ENCODE measurements at places on chromosomes 2 and 18.

GRCh38 chr2:3409627-3410170 lies 30.2 kb downstream of the TRAPPC12 start:
- no peak for DNase-seq

GRCh38 chr18:58186258-58186948 lies 142.4 kb downstream of the NEDD4L start:
- no peak for DNase-seq

- DNase-seq = no peak
Measured at GRCh38 chr2:98915751-98916358, 20.2 kb downstream of the CRACDL start.

GRCh38 chr2:67446491-67446911 lies 49.4 kb downstream of the ETAA1 start:
- DNase-seq = no peak

DNA sequence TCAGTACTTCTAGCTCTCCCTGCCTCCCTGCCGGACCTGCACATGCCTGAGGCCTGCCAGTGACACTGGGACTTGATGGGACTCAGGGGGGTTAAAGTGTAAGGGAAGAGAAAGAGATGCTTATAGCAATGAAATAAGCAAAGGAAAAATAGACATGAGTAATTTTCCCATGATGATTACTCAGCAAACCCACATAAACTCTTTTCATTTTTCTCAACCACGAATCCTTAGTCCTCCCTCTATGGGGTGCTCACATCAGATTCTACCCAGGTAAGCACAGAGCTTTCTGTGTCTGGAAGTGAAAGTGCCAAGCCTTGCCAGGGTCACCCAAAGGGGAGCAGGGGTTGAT lies 44.8 kb upstream of the ANKRD62 start:
- no peak for DNase-seq

DNA sequence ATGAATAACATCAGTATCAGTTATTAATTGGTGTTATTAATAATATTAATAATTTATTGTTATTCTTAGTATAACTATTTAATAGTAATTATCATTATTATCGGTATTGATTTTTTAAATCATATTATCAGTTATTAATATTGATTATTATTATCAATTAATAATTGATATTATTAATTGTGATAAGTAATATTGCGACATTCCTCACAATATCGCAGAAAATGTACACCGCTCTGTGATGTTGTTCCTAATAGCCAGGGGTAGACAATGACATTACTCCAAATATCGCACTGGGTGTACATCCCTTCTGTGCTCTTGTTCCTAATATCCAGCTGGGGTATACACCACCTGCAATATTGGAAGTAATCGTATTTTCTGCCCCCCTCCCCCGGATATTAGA lies 23.3 kb upstream of the NAGK start:
- DNase-seq = no peak

DNA sequence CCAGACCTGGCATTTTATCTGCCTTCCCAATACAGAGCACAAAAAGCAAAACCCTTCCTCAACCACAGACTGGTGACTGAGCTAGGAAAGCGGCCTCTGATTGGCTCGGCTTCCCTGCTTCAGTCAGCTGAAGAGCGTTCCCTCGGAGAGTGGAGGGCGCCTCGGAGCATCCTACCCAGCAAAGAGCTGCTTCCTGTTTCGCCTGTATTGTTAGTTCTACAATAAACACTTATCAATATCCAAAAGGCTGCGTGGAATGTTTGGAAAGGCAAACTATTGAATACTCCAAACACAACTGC lies 125.0 kb downstream of the CACNB4 start:
- no peak for DNase-seq

DNA sequence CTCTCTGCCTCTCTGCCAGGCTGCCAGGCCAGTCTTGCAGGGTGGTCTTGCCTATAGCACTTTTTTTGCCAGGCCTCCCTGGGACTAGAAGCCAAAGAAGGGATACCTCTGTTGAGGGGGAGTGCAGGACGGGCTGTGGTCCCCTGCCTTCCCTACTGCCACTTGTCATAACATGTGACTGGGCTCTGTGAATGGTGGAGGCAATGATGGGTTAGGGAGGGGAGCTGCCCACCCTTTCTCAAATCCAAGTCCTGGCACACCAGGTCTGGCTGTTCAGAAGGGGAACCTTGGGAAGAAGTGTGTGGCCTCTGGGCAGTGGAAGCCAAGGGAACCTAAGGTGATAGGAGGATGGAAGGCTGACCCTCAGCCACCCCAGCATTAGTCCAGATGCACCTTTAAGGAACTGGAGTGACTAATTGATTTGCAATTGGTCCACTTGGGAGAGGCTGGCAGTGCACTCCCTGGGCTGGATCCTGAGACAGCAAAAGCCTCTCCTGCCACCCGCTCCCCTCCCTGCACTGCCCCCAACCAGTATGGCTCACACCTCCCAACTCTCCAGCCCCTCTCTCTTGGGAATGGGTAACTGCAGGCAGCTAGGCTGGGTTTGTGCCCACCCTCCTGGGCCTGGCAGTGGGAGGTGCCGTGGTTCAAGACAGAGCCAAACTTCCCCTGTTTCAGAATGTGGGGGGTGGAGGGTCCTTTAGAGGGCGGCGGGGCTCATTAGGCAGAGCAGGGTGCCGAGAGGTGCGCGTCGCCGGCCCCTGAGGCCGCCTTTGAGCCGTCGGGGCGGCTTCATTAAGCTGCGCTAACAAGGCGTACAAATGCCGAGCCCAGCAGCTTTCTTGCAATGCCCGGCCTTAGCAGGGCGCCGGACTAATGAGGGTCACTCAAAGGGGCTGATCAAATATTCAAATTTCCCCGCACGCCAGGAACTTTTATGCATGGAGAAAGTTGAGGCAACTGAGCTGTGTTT lies 4.5 kb upstream of the SIX3 start:
- no peak for DNase-seq

DNA sequence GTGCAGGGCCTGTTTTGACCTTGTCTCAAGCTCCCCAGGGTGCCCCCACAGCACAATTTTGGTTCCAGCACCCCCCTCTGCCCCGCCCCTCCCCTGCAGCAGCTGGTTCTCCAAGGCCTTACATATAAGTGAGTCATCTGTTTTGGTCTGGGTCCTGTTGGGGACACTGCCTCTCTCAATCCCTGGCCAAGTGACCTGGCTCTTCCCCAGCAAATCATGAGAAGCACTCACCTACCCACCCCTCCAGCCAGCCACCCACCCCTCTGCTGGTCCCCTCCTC lies 90.5 kb downstream of the INHBB start:
- no peak for DNase-seq

DNA sequence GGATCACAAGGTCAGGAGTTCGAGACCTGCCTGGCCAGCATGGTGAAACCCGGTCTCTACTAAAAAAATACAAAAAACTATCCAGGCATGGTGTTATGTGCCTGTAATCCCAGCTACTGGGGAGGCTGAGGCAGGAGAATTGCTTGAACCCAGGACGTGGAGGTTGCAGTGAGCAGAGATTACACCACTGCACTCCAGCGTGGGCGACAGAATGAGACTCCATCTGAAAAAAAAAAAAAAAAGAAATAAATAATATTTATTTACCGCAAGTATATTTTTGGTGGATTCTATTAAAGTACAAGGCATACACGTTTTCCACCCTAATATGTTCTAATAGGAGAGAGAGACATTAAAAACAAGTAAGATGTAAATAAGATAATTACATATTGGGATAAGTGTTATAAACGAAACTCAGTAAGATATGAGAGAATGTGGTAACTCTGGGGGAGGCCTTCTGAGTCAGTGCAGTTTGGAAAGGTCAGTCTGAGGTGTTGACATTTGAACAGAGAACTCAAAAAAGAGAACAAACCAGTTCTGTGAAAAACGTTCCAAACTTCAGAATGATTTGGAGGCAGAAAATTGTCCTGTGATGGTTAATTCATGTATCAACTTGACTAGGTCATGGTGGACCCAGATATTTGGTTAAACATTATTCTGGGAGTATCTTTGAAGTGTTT lies 8.8 kb upstream of the POLI start:
- no peak for DNase-seq

GRCh38 chr2:174044556-174044955 lies 79.4 kb upstream of the SP3 start:
- no peak for DNase-seq

- DNase-seq = no peak
Measured at GRCh38 chr2:68861330-68861729, 9.9 kb downstream of the BMP10 start.

DNA sequence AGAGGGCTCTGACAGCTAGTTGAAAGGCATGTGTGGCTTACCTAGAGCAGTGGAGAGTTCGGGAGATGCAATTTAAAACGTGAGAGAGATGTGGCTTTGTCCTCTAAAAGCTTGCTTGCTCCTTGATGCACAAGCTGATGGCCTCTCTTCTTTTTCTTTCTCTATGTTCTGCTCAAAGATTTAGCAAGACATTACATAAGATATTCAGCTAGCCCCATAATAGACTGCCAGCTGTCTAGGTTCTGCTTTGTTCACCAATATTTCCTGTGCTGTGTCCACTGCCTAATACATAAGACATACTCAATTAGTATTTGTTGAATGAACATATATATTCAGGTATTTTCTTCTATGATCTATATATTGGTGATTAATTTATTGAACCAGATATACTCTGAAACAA lies 31.1 kb downstream of the SPATS2L start:
- DNase-seq = no peak
